Ureter (tissue), 1 donor: ENCODE measurements at places on chromosomes 3 and 15. TPM values are rescaled to one million over a fixed set of nuclear protein-coding genes. Genes with fewer than 3 reads are reported as not detected.
A peak's percentile ranks its signal among the peaks of the same experiment; 100 is the strongest.

DNA sequence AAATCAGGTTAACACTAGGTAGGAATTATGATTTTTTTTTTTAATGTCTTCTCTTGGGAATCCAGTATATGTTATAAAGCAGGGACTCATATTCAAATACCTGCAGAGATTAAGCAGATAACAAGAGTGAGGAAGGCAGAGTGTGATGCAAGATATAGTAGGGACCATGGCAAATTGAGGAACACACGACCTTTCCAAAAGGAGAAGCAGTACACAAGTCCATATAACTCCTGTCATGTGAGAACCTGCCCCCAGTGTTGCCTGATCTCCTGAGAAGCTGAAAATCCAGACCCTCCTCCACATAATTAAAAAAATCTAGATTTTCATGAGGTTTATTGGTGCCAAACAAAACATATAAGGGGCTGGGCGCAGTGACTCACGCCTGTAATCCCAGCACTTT lies 3.6 kb downstream of the RFC4 start:
- DNase-seq: no peak

DNA sequence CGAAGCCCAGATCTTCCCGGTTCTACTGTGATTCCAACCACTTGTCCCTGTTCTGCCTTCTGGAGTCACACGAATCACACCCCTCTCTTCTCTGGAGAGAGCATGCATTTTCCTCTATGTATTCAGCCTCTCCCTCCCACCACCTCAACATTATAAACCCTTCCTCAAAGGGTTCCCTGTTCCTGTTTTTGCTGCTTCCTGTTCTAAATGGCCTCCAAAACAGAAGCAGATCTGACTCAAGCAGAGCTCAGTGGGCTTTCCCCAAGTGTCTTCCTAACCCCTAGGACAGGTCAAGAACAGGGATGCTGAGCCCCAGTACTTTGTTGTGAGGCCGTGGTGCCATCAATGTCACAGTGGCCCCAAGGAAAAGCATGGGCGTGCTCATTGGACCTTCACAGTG lies 75.7 kb upstream of the ARNT2 start:
- DNase-seq: no peak

DNA sequence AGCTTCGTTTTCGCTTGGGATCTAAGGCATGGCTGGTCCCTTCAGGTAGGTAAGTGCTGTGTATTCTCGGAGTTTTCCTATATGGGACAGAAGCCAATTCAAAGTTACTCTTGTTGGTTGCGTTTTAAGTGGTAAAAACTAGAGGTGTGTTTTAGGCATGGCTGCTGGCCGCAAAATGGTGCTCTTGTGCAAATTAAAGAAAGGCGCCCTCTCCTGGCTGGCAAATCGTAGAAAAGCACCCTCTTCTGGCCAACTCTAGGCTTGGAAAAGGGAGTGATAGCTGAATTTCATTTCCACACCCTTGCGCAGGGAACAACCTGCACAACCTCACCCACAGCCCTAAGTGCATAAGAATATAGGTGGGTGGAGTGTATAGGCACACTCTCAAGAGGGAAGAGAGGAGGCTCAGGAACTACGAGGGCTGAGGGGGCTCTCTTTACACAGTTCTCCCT lies 23.5 kb downstream of the DRD3 start:
- DNase-seq: no peak

- DNase-seq: no peak
Observed at GRCh38 chr15:24067733-24068501, 380.8 kb upstream of the NDN start.

DNA sequence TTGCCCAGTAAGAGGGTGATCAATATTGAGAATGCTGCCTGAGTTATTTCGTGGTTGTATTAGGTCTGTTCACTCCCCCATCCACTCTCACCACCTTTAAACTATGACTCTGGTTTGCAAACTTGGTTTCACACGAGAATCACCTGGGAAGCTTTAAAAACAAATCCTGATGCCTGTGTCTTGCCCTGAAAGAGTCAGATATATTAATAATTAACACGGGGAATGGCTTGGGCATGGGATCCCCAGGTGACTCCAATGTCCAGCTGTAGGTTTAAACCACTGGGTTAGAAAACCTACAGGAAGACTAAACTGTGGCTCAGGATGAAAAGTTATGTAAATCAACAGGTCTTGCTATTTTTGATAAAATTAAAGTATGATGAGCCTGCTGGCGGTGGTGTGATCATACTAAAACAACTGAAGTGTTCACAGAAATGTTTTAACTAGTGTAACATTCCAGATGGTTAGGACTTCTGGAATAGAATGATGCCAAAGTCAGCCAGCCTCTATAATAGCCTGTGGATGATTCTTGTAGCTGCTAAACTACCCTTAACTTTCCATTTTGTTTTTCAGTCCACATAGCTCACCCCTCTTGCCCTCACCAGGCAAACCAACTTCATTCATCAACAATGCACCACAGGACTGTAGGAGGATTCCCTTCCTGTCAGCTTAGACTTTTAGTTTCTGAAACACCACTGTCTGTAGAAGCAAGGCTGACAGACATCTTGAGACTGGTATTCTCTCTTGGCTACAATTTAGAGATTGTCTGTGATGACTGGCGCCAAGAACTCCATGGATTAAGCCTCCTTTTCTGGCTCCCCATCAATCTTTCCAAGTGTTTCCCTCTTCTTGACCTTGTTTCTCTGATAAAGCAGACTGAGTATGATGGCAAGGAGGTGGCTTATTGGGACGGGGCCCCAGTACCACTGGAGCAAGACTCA lies 119.1 kb upstream of the ADAMTS9 start:
- no peak for DNase-seq

DNA sequence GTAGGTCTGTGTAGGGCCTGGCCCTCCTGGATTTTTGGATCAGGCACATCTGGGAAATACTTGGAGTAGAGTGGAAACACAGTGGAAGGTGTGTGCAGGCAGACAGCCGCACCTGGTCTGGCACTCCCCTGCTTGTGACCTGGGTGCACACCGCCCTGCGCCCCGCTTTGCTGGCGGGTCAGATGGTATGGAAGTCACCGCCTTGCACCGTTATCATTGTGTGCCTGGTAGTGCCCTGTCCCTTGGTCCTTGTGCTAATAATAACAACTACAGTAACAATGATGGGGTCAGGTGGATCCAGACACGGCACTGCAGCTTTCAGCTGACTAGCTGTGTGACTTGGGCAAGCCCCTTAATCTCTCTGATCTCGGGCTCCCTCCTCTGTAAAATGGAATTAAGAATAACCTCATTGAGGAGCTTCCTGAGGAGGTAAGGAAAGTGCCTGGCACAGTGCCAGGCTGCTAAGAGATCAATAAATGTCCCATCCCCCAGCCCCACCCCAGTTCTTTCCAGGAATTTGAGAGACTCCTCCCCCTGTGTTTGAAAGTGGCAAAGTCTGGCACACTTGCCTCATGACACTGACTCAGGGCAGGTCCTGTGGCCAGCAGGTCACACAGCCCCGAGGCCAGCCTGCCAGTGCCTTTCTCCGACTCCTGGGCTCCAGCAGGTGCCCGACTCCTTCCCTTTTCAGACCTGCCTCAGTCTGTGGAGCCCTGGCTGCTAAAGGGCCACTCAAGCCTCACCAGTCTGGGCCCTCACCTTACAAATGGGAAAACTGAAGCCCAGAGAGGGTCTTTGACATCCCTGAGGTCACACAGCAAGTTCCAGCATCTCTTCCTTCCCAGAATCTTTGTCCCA lies 9.8 kb downstream of the ISG20 start:
- DNase-seq: peak; percentile 38

- DNase-seq: peak; percentile 31
Observed at GRCh38 chr3:126035362-126036050, 48.4 kb downstream of the SLC41A3 start.

DNA sequence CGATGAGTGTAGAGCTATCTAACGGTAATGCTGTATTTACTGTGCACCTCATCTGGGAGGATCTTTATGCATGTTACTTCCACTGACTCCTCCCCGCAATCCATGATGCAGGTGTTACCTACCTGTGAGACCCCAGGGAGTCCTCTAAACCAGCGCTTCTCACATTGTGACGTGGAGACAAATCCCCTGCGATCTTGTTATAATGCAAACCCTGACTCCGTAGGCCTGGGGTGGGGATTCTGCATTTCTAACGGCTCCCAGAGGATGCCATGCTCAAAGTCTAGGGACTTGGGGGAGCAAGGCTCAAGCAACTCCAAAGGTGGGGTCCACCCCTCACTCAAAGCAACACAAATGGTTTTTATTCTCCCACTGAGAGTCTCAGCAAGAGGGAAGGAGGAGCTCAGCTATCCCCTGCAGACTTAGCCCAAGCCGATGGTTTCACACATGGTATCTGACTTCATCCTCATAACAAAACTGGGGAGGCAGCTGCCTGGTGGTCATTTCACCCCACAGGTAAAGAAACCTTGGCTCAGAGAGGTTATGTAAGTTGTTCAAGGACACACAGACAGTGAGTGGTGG lies 63.6 kb downstream of the PCSK6 start:
- no peak for DNase-seq

Gene WDR49
- 1.9 TPM for total RNA-seq

DNA sequence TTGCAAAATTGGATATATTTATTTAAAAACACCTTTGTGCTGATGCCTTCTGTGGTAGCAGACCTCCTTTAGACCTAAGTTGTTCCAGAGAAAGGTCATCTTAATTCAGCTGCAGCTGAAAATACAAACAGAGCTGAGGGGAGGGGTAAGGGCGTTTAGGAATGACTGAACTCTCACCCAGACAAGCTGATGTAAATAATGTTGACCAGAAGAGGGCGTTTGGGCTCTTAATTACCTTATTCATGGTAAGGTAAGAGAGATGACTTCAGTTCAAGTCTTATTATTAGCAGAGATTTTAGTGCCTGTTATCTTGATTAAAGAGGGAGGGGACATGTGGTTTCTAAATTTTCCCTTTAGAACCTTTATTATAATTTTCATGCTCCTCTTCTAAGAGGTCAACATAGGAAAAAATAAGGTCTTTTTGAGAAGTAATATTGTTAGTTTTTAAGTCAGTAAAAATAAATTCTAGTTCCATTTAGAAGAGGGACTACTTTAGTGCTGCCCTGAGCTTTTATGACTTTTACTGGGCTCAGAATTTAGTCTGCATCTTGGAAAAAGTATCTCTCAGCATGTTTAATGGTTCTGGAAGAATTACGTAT lies 46.3 kb downstream of the GPR171 start:
- no peak for DNase-seq

DNA sequence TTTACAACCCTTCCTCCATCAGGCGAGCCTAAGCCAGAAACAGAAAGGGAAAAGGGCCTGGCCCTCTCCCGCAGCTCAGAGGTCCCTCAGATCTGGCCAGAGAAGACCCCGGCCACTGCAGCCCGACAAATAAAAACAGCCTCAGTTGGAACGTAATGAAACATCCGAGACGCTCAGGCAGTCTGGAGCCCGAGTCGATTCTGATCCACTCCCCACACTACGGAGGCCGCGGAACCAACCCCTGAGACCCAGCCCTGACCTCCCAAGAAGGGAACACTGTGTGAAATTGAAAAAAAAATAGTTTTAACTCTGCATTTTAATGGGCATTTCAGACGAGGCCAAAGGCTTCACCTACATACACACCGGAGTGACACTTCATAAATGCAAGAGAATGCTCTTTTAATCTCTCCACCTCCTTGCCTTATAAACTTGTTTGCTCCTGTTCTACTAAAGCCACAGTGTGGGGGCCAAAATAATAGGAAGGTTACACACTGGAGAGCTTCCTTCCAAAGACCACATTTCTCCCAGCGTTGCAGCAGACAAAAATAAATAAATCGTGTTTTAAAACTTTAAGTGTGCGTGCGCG lies 3.7 kb downstream of the MEIS2 start:
- DNase-seq: no peak

DNA sequence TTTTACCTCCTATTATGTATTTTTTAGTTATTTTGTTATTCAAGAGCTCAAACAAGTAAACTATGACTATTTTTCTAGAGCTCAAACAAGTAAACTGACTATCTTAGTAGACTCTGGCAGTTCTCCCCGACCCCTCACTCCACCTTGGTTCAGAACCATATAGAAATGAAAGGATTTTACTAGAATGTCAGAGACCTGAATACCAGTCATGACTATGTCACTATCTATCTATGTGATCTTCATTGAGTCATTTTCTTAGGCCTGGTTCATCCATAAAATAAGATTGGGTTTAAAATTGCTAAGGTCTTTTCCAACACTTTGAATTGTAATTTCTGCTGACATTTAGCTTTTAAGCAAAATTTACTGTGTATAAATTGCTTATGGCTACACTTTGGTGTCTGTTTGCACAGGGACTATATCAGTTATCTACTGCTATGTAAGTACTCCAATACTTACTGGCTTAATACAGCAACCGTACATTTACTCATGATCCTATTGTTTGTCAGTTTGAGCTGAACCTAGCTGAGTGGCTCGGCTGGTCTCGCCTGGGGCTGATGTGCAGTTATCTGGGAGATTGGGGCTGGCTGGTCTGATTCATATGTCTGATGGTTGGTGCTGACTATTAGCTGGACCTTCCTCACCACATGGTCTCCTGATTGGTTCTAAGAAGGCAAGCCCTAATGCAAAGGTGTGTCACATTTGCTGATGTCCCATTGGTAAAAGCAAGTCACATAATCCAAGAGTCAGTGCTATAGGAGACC lies 37.0 kb downstream of the RASA2 start:
- no peak for DNase-seq

GRCh38 chr15:85091990-85092389 lies 110.3 kb downstream of the PDE8A start:
- DNase-seq: no peak

Gene CISH
- 15.0 TPM for total RNA-seq

- no peak for DNase-seq
Observed at GRCh38 chr3:69103123-69103522, 18.4 kb downstream of the ARL6IP5 start.

- DNase-seq: no peak
Observed at GRCh38 chr15:67548862-67549651, 6.6 kb downstream of the MAP2K5 start.

DNA sequence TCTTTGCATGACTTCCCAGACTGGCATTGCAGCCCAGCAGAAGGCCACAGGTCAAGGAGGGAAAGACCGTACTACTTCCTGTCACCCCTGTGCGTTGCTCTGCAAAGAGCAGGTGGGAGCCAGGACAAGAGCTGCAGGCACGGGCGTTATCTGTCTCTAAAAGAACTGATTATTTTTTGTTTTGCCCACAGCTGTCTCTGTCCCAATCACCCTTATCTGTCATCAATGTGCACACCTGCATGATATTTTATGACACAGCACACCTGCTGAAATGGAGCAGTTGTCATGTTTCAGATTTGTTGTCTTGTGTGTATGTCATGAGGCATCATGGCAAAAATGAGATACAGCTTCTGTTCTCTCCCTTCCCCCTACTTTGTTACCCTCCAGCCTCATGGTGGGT lies 58.8 kb downstream of the SLCO3A1 start:
- no peak for DNase-seq

DNA sequence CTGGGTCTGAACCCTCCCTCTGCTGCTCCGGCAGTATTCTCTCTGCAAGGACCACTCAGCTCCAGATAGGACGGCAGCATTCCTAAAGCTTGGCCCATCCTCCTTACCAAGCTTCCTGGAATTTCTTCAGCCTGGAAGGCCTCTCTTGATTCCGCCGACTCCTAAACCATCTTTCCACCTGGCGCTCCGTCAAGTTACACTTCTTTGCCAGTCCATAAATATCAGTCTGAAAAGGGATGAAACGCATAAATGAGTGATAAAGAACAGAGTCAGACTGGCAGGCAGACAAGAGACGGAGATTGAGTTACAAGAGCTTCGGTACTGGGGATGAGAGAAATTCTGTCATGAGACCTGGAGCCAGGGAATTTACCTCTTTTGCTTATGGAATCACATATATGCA lies 44.3 kb downstream of the CERS3 start:
- no peak for DNase-seq
